Lung (tissue), 17 donors: ENCODE measurements at places on chromosomes 5 and 9. TPM values are rescaled to one million over a fixed set of nuclear protein-coding genes. Genes with fewer than 3 reads are reported as not detected.
A peak's percentile ranks its signal among the peaks of the same experiment; 100 is the strongest.

DNA sequence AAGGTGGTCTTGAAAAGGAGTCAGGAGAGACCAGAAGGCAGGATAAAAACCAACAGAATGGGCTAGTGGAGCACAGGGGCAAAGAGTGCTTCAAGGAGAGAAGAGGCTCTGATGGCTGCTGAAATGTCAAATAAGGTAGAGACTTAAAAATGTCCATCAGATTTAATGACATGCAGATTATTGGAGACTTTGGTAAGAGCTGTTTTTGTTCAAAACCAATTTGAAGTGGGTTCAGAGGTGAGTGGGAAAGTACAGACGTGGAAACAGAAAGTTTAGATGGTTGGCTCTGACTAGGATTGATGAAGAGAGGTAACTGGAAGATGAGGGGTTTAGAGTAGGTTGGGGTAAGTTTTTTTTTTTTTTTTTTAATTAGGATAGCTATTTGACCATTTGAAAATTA lies 14.1 kb downstream of the SLC25A46 start:
- no peak for DNase-seq

DNA sequence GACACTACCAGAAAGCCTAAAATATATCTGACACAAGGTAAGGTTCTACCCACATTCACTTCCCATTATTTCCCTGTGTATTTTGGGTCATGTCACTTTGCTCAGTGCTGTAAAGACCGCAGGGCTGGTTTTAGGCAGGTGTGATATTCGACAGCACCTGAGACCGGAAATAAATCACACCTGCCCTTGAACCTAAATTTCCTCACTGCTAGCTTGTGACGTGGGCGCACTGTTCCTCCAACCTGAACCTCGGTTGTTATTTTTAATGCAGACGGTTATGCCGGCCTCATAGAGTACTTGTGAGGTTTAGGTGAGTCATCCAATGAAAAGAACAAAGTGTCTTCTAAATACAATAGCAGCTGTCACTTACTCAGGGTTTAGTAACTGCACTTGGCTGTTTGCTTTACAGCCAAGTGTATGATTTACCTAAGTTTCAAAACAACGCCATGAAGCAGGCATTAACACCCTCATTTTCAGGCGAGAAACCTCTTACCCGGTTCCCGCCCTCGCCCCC lies 20.7 kb upstream of the ZNF782 start:
- no peak for DNase-seq

DNA sequence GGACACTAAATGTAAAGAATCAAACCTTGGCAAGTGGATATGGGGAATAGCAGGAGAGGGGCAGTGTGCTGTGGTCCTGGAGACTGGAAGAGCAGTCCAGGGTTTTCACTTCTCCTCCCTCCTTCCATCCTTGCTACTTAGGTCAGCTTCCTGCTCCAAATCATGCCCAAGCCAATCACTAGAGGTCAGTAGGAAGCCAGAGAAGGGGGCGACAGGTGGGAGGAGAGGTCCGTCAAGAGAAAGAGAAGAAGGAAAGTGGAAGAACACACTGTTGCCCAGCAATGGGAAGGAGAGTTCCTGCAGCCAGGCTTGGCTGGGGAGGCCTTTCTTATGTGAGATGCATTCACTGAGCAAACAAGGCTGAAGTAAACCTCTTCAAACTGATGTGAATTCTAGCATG lies 289.6 kb downstream of the DTWD2 start:
- DNase-seq: no peak

DNA sequence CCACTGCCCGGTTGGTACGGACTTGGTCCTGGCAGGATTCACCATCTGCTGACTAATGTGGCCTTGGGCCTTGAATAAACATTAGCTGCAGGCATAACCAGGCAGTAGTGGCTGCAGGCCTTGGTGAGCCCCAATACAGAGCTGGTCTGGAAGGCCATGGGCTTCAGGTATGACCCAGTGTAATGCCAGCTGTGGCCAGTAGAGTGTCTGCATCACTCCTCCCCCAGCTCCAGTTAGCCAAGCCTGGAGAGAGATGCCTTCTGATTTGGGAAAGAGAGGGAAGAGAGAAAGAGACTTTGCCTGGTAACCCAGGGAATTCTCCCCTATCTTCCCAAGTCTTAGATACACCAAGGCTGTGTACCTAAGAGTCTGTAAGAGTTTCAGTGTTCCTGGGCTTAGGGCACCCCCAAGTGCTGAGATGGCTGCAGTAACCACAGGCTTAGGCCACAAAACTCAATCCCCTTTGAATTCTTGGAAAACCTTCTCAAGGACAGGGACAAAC lies 5.6 kb upstream of the C5 start:
- DNase-seq: no peak

IFNA14 gene
- total RNA-seq: not detected

DNA sequence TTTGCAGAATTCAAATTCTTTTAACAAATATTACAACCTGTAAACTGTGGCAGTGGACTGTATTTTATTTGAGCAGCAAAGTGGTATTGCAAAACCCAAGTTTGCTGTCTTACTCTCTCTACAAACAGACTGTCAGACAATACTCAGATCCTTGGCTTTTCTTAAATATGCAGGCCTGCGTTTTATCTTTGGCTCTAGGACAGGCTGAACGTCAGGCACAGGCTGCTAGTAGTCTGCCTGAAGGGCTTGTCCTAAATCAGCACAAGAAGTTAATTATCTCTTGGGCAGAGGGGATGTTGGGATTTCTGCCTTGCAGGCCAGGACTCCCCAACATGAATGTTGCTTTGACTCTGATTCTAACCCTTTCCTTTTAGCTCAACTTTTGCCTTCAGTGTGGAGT lies 147.5 kb downstream of the SLIT3 start:
- peak; percentile 85 for DNase-seq

GRCh38 chr5:43041669-43042175 lies 1.6 kb upstream of the ANXA2R start:
- DNase-seq: peak; percentile 69

DNA sequence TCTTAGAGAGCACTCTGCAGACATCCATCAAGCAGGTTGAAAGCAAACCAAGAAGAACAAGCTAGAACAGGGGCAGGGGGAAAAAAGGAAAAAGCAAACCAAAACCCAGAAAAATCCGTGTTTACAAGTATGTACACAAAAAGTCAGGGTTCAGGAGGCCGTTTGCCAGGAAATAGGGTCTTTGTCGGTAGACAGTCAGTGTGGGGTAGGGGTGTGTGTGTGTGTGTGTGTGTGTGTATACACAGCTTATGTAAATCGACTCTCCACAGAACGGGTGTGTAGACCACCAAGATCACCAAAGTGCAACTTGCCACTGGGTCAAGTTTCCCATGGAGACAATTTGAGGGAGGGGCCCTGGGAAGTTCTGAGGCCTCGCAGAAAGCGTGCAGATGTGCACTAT lies 13.1 kb downstream of the SPRY4 start:
- no peak for DNase-seq

DNA sequence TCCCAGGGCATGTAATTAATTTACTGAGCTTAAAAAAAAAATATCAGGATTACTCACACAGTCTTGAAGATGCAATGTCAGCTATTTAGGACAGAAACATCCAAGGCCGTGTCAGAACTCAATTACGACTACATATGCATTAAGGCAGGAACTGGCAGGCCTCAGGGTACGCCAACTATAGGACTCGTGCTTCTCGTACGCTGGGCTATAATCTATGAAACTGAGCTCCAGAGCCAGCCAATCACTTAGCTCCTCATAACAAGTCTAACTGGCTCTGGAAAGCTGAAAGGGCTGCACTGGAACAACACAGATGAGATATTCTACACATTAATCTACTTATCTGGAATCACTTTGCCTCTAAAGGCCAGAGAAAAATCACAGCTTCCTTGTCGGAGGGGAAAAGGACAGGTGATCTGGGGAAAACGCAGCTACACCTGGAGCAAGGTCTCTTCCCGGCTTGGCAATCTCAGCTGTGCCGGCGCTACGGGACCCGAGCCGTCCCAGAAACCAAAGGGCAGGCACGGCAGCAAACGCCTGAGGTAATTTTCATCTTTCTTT lies 212.0 kb downstream of the DEPDC1B start:
- peak; percentile 88 for DNase-seq

DNA sequence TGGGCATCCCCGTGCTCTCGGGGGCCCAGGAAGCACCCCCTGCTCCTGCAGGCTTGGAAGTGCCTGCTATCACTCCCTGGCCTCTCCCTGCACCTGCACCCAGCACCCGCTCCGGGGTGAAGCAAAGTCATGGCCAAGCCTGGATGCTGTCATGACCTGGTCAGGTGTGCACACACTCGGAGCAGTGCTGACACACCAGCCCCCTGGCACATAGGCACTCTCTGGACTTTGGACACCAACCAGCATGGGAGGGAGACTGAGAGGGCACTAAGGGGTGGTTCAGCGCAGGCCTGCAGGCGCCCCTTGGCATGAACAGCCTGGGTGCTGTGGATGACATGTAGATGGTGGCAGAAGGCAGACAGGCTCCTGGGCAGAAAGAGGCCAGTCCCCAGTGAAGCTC lies 158.6 kb downstream of the GHR start:
- DNase-seq: no peak

WASHC1 gene
- total RNA-seq: 18.5 TPM

GRCh38 chr5:115661101-115661500 lies 35.3 kb upstream of the TMED7 start:
- peak; percentile 91 for DNase-seq

- no peak for DNase-seq
Measured at GRCh38 chr9:89850153-89850552, 245.3 kb downstream of the GADD45G start.

GRCh38 chr5:153135411-153135810 lies 355.1 kb upstream of the GRIA1 start:
- DNase-seq: no peak

DNA sequence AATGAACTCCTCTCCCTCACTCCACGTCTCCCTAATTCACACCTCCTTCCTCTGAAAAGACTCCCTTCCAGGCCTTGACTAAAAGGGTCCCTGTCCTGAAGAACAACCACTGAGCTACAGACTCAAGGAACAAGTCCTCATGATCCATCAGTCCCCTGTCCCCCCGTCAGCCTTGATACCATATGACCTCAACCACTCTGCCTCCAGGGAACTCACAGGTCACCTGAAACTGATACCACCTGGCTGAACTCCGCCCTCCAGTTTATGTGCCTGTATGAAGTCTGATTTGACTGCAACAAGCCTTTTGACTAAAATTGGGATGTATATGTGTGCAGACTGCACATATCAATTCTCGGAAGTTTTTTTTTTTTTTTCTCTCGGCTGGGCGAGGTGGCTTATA lies 88.7 kb downstream of the UGCG start:
- no peak for DNase-seq

DNA sequence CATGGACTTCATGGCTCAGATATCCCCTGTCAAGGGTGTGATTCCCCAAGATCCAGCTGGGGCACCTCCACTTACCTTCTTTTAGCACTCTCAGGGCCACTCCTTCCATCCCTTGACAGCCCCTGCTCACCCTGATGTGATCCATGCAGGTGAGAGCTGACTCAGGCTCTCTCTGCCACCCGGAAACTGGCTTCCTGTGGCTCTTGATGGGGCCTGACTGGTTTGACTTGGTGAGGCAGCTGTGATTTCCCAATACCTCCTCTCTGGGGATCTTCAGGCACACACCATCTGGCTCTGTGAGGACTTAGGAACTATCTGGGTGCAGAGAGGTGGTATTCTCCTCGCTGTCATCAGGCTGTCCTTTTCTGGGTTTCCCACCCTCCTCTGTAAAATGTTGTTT lies 7.9 kb upstream of the FAT2 start:
- DNase-seq: no peak

FOXD4L3 gene
- total RNA-seq: not detected

GRCh38 chr5:178116143-178116885 lies 3.0 kb downstream of the N4BP3 start:
- peak; percentile 57 for DNase-seq

DNA sequence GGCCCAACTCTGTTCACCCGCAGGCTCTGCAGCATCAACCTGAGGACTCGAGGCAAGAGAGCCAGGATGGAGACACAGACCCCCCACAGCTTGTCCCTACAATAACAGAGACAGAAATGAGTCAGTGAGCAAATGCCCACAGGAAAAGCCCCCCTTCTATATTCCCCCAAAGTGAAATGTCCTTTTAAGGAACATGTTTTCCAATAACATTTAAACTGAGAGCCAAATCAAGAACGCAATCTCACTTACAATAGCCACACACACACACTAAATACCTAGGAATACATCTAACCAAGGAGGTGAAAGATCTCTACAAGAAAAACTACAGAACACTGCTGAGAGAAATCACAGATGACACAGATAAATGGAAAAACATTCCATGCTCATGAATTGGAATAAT lies 49.0 kb downstream of the TEX10 start:
- DNase-seq: no peak

DNA sequence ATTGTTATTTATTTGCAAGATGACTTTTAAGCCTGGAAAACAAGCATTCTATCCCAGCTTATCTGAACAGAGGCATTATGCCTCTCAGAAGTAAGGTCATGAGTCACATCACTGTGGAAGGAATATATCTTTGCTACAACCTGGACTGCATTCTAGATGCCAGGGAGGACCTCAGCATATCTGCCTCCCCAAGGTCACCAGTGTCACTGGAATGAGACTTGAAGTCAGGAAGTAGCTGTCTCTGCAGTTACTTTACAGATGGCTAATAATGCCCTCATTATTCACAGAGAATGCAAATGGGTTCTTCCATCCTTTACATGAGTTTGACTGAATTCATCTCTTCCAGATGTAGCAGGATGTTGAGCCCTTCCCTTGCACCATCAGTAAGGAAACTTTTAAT lies 4.4 kb upstream of the FAM13B start:
- no peak for DNase-seq

DNA sequence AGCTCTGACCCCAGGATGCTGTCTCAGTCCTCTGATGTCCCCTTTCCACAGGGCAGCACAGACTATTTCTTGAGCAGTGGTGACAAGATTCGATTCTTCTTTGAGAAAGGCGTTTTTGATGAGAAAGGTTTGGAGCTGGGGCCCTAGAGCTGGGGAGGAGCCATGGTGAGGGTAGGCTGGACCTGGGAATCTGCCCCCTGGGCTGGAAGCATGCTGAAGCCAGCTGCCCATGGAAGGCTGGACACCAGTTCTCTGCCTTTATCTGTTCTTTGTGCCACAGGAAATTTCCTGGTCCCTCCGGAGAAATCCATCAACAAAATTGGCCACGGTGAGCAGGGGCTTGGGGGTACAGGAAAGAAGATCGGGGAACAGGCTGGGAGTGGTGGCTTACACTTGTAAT lies 12.9 kb downstream of the PHYHD1 start:
- DNase-seq: no peak

SH3PXD2B gene
- 13.0 TPM for total RNA-seq

- DNase-seq: peak; percentile 72
Measured at GRCh38 chr5:147949711-147950573, 43.6 kb upstream of the C5orf46 start.

NSG2 gene
- total RNA-seq: 1.6 TPM

ARL14EPL gene
- total RNA-seq: not detected

DNA sequence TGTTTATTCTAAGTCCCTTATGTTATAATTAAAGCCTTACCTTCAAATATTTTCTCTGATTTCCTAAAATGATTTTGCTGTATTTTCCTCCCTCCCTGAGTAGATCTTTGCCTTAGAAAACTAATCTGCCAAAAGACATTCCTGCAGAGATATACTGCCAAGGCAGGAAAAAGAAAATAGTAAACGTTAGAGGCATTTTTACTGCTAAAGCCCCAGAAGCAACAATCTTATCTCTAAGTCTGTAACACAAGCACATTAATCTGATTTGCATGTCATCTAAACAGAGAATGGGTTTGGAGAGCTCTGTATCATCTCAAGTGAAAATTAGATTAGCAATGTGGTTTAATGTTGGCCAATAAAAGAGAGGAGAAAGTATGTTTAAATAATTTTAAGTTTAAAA lies 847.7 kb downstream of the MAT2B start:
- DNase-seq: no peak
